ENCODE measurements at places on chromosomes 5 and 9.

GRCh38 chr5:91139572-91140200 lies 243.4 kb downstream of the ARRDC3 start:
- DNase-seq = no peak

DNA sequence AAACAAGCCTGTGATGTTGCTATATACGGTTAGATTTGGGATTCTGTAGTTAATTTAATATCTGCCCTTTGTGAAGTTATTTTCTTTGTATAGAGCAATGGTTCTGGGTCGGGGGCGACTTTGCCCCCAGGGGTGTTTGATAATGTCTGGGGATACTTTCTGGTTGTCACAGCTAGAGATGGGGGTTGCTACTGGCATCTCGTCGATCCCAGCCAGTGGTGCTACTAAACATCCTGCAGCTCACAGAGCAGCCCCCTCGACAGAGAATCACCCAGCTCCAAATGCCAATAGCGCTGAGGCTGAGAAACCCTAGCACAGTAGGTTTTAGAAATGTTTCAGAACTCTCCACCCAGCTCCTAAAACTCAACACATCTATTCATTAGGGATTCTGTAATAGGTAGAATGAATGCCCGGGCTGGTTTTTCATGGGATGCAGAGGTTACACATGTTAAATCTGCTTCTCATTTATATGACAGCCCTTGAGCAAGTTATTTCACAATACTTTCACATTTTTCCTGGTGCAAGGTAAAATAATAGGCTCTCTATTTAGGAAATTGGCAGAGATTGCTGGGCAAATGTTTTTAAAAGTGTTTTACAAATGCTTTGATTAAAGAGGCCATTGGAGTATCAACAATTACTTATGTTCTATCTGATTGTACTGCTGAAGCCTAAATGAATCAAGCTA lies 75.2 kb upstream of the CTSL start:
- DNase-seq = no peak

DNA sequence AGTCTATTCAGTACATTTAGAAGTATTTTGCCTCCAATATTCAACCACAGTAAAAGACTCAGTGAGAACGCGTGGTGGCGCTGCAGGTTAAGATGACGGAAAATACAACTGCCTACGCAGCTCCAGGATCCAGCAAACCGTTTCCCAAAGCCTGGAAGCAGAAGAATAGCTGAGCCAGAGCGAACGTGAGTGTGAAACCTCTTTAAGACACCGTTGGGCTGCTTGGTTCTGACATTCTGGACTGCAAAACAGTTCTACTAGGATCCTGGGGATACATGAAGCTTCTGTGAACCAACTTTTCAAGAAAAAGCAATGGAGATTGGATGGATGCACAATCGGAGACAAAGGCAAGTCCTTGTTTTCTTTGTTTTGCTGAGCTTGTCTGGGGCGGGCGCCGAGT lies at the start of gene PCDHB16:
Gene PCDHB16 (plus strand): TSS at position 140 of the 400 bp plus-strand sequence. CDS start 173 bp downstream, at position 313.
- no peak for DNase-seq

DNA sequence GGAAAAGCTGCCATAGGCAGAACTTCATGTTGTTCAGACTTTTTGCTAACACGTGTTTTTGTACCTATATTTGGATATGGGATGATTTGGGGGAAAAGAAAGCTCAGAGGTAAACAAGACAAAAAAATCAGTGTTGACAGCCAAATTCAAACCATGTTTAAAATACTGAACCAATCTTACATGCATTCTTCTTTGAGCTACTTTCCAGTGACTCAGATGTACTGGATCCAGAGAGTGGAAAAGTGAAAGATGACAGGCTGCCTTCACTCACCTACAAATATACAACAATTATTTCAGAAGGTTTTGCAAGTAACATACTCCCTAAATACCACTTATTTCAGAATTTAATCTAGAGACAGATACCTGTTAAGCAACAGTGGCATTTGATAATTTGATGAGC lies 165.7 kb downstream of the MPDZ start:
- no peak for DNase-seq

DNA sequence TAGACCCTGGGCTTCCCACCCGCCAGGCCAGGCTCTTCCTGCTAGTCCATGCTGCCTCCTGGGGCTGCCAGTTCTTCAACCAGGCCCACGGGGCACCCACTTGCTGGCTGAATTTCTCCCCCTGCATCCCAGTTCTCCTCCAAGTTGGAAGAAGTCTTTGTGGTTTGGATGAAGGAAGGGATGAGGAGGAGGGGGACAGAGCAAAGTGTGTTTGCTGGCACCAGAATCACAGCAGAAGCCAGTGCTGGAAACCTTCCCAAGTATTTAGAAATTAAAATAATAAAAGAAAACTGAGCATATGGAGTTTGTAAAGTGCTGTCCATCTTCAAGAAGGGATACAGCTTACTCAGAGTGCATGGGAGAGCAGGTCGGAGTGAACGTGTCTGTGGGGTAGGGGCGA lies 19.4 kb upstream of the UNC5A start:
- DNase-seq = no peak

GRCh38 chr9:133132174-133132573 lies 11.1 kb upstream of the RALGDS start:
- no peak for DNase-seq

DNA sequence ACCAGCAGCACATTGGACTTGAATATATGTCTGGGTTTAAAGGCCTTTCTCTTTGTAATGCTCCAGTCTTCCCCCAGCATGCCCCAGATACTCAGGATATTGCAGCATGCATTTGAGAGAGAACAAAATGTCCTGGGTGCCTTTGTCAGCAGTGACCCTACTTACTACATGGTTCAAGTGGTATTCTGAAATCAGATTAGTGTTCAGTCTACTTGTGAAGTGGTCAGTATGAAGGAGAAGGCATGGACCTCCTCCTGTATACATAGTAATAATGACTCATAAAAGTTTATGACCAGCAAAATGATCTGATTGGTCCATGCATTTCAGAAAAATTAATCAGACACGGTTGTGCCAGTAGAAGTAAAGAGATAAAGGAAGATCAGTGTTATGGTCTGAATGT lies 25.4 kb downstream of the GPR21 start:
- DNase-seq = no peak

GRCh38 chr5:36151434-36152323 lies at the start of the genes LMBRD2 and SKP2:
LMBRD2 (minus strand) TSS chr5:36151887; CDS start chr5:36143349, 8,538 bp downstream.
SKP2 (plus strand) TSS chr5:36152111; CDS start chr5:36152263, 152 bp downstream.
- DNase-seq = peak; percentile 93

GRCh38 chr5:169694091-169694625 lies 57.1 kb downstream of the DOCK2 start:
- DNase-seq = no peak

DNA sequence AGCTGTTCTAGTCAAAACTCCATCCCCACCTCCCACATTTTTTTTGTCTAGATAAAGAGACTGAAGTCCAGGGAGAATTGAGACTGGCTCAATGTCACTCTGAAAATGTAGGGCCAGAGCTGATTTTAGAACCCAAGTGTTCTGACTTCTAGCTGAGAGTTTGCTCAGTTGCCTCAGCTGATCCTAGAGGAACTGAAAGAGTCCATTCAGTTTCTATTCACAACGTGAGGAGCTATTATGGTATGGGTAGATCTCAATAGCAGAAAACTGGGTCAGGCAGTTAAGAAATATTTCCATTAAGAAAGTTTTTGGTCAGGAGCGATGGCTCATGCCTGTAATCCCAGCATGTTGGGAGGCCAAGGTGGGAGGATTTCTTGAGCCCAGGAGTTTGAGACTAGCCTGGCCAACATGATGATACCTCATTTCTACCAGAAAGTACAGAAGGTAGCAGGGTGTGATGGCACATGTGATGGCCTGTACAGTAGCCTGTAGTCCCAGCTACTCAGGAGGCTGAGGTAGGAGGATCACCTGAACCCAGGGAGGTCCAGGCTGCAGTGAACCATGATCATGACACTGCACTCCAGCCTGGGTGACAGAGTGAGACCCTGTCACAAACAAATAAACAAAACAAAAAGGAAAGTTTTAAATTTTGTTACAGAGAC lies 61.7 kb downstream of the GLRA1 start:
- DNase-seq = no peak

GRCh38 chr9:113619491-113620376 lies 156.2 kb downstream of the RGS3 start:
- no peak for DNase-seq

GRCh38 chr5:135497971-135498636 lies 37.7 kb downstream of the NEUROG1 start:
- DNase-seq = no peak

DNA sequence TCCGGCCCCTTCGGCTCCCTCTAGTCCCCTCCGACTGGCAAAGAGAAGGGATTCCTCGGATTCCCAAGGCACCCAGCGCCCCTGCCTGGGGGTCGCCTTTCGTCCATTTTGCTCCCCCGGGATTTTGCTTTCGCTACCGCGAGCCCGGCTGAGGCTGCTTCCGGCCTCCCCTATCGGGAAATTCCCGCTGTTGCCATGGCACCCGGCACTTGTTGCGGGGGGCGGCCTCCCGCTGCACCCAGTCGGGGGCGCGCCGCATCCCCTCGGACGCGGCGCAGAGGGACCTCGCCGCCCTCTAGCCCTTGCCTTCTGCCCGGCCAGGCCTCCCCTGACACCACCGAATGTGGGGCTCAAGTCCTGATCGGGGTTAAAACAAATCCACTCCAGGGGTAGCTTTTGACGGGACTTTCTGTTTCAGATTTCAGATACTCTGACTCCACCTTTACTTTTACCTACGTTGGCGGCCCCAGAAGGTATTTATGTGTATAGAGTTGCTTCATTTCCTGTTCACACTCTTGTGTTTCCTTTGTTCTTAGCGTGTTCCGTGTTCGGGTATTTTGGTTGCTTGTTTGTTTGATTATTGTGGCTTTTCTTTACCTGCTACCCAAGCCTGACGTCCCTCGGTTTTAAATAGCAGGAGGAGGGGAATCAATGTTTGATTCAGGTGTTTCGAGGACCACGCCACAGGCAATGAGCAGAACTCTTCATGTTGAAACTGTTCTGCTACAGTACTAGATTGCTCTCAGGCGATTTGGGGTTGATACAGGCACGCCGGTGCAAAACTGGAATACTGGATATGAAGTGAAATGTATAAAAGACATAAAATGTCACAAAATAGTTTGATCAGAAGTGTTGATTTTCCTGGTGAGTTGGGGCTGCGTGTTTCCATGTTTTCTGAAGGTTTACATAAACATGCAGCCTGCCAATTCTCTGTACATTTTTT lies 1.5 kb downstream of the PARP8 start:
- DNase-seq = peak; percentile 80

DNA sequence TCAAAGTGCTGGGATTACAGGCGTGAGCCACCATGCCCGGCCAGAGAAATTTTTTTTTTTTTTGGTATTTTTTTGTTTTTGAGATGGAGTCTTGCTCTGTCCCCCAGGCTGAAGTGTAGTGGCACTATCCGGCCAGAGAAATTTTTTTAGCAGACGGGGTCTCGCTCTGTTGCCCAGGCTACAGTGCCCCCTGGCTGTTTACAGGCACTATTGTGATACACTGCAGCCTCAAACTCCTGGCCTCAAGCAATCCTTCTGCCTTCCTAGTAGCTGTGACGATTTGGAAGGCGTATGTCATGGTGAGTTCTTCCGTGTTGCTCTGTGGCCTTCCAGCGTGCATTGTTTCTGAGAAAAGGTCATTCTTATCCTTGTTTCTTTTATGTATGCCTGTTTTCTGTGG lies 47.5 kb downstream of the CNOT6 start:
- no peak for DNase-seq

GRCh38 chr5:135740475-135740874 lies 94.0 kb upstream of the SLC25A48 start:
- DNase-seq = no peak

DNA sequence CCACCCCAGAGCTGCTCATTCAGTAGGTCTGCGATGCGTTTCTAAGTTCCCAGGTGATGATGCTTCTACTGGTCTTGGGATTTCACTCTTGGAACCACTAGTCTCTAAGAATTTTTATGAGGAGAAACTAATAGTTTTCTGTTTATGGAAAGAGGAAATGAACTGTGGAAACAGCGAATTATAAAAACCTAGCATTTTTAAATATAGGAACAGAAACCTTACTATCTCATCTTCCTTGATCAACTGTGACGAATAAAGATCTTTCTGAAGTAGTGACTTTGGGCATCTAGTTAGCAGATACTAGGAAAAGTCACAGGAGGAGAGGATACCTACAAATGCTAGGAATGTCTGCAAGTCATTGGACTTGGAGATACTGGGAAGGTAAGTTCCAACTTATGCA lies 376.8 kb upstream of the RFX3 start:
- DNase-seq = no peak

DNA sequence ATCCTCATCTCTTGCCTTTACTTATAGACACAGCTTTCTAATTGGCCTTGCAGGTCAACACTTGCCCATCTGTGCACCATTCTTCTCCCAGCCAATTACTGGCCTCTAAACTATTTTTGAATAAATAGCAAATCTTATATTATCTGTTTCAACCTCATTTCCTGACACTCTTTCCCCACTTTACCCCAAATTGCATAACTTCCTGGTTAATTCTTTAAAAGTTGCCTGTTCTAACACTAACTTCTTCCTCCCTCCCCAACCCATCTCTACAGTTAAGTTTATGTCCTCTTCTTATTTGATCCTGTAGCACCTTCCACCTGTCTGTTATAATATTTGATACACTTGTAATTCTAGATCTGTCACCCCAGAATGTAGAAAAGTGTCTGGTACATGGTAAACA lies 372.1 kb downstream of the PDE4D start:
- DNase-seq = no peak

DNA sequence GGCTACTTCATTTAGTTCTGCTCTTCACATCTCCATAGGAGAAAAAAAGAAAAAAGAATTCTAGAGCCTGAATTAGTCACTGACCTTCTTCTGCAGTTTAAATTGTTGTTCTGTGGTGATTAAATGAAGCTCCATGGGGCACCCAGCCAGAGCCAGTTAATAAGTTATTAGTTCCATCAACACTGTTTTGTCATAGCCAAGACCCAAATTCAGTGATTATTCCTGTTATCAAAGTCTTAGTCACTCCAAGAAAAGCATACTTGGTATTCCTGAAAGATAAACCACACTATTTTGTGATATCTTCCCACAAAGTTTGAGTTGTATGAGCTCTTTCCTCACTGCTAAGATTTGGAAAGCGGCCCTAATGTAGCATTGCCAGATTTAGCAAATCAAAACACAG lies 134.8 kb upstream of the RGMB start:
- no peak for DNase-seq

DNA sequence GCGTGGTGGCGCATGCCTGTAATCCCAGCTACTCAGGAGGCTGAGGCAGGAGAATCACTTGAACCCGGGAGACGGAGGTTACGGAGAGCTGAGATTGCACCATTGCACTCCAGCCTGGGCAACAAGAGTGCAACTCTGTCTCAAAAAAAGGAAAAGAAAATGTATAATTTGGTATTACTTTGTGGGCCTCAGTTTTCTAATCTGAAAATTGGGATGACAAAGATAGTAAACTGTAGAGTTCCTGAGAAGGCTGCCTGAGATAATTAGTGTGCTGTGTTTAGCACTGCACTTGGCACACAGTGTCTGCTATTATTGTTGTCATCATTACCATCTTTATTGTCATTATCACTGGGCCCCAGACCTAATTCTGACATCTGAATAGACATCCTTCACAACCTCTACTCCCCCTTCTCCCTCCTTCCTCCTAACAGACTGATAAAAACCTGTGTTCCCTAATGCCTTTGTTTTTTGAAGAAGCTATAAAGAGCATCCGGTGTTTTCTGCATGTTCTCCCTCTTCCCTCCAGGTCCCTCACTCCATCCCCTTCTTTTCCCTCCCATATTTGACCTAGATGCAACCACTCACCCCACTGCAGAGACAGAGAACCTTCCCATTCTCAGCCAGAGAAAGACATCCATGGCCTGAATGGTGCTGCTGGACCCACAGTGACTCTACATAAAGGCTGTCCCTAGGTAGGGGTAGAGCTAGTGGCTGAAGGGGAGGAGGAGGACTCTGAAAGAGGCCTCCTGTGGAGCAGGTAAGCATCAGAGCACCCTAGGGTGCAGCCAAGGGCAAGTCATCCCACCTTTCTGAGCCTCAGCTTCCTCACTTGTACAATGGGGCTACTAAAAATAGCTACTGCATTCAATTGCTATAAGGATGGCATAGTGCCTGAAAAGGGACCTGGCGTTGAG lies 15.7 kb upstream of the CYSTM1 start:
- DNase-seq = no peak
